ENCODE measurements at places on chromosomes 6 and 20. TPM values are rescaled to one million over a fixed set of nuclear protein-coding genes. Genes with fewer than 3 reads are reported as not detected.

GRCh38 chr6:39517756-39518155 is 195.3 kb upstream of the KCNK16 start:
- no peak for DNase-seq

- no peak for DNase-seq
Observed at GRCh38 chr6:168439794-168440450, 1.1 kb upstream of the SMOC2 start.

DNA sequence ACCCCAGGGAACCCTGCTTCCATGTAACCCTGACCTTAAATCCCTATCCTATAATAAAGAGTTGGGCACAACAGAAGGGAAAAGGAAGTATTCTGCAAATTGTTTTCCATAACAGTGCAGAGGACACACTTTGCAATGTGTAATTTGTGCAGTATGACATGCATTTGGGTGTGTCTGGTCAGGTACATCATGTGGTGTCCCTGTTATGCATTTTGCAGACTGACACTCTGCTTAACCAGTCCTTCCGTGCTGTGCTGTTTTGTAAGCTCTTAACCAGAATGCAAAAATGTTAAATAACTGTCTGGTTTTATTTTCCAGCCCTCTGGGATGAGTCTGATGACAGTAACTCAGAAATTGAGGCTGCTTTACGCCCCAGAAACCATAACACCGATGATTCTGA is 57.0 kb upstream of the XRN2 start:
- no peak for DNase-seq

Gene VIP
- 0.39 TPM for total RNA-seq

Gene MAP7
- total RNA-seq, result 0.51 TPM

DNA sequence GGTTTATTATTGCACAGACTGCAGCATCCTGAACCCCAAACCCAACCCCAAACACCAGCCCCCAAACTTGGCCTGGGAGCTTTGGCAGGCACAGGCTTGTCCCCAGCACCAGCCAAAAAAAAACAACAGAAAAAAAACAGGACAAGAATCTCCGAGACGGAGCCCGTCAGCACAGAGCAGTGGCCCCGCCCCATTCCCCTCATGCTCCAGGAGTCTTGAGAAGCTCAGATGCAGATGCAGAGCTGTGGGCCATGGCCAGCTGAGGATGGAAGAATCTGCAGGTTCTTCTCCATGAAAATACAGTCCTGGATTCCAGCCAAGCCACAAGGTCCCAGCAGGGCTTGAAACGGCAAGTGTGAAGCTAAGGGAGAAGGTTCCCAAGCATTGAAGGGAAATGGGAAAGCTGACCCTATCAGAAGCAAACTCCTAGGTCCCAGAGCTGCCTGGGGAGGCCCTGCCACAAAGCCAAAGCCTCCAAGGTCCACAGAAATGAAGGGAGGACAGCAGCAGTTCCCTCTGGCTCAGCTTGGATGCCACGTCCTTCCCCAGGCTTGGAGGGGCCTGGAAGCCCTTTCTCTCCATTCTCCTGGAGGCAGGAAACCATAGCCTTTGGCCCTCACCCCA is 75.2 kb downstream of the JPH2 start:
- DNase-seq, result no peak

Gene SIRPA
- 28.0 TPM for total RNA-seq

GRCh38 chr20:1901704-1902103 is 6.5 kb downstream of the SIRPA start:
- DNase-seq, result no peak

DNA sequence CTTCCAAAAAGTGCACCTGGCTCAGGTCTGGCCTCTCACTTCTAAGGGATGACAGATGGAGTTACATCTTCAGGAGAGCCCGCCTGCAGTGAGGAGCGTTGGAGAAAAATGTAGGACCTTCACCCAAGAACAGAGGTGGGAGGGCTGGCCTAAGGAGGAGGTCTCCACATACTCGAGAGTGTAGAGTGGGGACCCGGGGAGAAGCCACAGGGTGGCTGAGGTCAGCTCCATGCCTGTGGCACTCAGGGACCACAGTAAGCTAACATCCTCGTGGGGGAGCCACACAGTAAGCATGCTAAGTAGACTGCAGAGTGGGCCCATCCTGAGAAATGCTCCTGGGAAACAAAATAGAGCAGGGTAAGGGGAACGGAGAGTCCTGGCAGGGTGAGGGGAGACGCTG is 24.0 kb downstream of the AAR2 start:
- DNase-seq, result no peak

GRCh38 chr6:132361101-132361500 is 40.2 kb downstream of the MOXD1 start:
- DNase-seq, result no peak

DNA sequence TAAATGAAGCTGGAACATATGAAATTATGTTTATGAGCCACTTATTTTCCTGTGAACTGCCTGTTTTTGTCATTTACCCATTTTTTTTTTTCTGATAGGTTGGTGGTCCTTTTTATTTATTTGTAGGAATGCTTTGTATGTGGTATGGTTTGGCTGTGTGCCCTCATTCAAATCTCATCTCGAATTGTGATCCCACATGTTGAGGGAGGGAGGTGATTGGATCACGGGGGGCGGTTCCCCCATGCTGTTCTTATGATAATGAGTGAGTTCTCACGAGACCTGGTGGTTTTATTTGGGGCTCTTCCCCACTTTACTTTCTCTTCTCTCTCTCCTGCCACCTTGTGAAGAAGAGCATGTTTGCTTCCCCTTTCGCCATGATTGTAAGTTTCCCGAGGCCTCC is 77.3 kb downstream of the CDH26 start:
- no peak for DNase-seq

DNA sequence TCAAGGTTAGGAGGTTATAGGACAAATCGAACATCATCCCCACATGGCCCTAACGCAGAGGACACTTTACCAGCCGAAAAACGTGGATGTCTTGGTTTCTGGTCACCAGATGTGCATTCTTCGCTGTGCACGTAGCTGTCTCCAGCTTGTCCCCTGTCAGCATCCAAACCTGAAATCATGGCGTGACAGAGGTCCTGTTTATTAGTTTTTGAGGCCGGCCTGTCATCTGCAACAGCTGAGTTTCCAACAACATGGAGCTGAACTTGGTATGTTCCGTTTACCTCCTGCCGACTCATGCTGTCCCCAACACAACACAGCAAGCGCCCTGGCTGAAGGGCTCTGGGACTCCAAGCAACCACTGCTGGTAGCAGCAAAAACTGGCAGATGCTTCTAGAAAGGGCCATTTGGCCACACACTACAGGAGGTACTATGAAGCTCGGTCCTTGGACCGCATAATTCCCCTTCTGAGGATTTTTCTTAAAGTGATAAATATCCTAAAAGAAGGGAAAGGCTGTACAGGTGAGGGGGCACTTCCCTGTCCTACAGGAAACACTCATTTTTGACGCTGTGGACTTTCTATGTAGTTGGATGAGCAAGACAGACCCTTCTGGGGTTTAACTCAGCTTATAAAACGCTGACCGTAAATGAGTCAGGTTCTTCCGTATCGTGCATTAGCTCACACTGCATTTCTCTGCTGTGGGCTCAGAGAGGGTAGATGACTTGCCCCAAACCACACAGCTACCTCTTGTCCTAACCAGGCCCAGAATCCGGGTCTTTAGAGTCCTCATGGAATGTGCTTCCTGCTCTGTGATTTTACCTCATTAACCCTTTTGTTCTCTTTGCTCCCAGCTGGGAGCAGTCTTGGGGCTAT is 79.7 kb upstream of the NFATC2 start:
- no peak for DNase-seq

Gene RNF5
- total RNA-seq, result 44.4 TPM

- no peak for DNase-seq
Observed at GRCh38 chr6:111600588-111601445, 4.9 kb downstream of the TRAF3IP2 start.

Gene SLC17A2
- not detected for total RNA-seq

Gene CD40
- 10.9 TPM for total RNA-seq

Gene NOX3
- not detected for total RNA-seq

DNA sequence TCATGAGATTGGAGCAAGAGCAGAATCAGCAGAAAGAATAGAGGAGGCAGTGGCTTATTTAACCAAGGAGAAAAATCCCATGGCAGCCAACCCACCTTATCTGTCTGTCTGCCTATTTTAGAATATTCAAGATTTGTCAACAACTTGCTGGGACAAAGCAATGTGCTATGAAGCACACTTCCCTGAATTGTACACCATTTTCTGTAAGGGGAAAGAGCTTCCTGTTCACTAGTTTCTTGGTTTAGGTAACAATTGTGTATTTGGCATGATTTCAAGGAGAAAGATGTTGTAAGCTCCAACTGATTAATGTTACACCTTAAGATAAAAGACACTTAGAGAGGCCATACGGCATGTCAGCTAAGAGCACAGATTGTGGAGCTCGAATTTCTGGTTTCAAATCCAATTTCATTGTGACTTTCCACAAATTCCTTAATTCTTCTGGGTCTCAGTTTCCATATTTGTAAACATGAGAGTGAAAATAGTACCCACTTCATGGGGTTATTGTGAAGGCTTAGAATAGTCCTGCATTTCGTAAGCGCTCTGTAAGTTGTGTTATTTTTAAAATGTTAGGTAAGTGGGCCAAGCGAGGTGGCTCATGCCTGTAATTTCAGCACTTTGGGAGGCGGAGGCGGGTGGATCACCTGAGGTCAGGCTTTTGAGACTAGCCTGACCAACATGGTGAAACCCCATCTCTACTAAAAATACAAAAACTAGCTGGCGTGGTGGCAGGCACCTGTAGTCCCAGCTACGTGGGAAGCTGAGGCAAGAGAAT is 4.8 kb upstream of the MUC22 start:
- DNase-seq, result no peak

DNA sequence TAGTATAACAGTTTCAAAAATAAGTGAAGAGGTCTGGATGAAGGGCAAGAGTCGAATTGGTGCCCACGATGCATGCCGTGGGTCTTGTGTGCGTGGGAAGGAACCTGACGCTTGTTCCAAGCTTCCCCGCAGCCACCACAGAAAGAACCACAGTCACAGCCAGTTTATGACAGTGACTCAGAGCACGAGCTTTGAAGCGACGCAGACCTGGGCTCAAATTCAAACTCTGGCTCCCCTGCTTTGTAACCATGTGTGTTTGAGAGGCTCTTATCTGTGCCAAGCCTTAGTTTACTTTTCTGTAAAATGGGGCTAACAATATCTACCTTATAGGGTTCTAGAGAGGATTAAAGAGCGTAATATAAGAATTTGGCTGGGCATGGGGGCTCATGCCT is 65.5 kb downstream of the SYNJ2 start:
- no peak for DNase-seq

Gene SUMO4
- total RNA-seq, result 1.0 TPM

Gene MRAP2
- 4.6 TPM for total RNA-seq

- DNase-seq, result no peak
Observed at GRCh38 chr6:41058783-41059181, 5.8 kb downstream of the APOBEC2 start.

- no peak for DNase-seq
Observed at GRCh38 chr20:24079661-24080412, 91.3 kb upstream of the GGTLC1 start.

GRCh38 chr6:44151348-44152108 is 7.1 kb upstream of the CAPN11 start:
- peak; percentile 67 for DNase-seq

DNA sequence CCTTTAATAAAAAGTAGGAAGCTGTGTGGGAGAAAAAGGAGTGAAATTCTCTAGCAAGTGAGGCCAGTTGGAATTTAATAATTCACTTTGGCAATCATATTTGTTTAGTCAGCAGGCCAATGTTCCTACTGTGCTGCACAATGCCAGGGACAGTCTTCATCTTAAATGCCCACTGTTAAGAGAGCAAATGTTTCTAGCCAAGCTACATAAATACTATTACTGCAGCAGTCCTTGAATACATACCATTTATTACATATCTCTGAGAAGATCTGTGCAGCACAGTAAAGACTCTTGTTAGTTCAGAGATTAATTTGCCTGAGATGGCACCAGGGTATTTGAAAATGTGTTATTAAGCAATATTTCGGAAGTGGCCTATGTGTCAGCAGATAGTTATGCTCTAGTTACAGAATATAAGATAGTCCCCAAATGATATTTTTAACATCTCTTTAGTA is 105.4 kb downstream of the OGFRL1 start:
- DNase-seq, result no peak

Gene BANF2
- total RNA-seq, result not detected

DNA sequence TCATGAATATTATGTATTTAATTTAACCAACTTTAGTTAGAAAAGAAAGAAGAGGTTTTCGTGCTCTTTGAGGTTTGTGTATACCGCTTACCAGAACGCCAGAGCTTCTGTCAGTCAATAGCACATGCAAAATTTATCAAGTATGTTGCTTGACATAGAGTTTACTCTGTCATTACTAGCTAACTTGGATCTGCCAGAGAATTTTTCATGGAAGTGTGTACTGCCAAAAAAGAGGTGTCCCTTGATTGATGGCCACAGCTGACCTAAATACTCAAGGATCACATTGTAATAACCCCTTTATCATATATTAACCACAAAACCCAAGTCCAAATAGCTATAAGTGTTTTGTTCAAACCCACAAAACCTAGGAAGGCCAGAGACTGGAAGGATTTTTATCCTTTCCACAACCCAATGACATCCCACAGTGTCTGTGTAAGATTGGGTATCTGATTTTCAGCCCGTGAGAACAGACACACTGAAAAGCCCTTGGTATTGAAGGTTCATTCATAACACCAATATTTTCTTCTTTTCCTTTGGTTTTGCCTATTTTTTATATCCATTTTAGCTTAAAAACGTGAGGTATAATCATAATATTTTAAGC is 194.0 kb upstream of the EYA4 start:
- no peak for DNase-seq

- DNase-seq, result peak; percentile 91
Observed at GRCh38 chr6:89350281-89350966, 2.1 kb downstream of the UBE2J1 start.

- DNase-seq, result no peak
Observed at GRCh38 chr20:44734938-44735337, 10.7 kb upstream of the KCNK15 start.

Gene SHLD1
- total RNA-seq, result 3.5 TPM

DNA sequence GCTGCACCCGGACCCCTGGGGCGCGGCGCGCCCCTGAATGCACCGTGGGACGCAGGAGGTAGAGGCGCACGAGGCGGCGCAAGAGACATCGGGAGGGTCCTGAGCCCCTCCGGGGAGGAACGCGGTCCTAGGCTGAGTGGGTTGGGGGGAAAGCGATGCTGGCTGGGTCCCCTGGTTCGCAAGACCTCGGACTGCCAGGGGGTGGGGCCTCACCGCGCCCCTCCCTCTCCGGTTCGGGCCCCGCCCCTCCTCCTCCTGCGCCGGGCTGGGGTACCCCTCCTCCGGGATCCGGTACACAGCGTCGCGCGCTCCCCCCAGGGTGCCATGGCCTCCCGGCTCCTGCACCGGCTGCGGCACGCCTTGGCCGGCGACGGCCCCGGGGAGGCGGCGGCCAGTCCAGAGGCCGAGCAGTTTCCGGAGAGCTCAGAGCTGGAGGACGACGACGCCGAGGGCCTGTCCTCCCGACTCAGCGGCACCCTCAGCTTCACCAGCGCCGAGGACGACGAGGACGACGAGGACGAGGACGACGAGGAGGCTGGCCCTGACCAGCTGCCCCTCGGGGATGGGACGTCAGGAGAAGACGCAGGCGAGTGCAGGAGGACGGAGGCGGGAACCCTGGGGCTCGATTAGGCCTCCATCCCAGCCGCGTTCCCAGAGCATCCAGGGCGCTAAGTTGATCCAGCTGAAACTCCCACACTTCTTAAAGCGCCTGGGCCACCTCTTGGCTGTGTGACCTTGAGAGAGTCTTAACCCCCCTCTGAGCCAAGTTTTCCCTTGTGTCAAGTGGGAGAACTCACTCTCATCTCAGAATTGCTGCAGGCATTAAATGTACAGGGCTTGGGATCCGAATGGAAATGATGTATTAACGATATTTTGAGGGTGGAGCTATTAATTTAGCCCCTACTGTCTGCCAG is 541 bp downstream of the SNX21 start:
- DNase-seq, result peak; percentile 70

GRCh38 chr20:13492001-13492481 is 146.7 kb downstream of the TASP1 start:
- DNase-seq, result peak; percentile 50

Gene HCRTR2
- not detected for total RNA-seq

Gene CST8
- total RNA-seq, result not detected
